ENCODE measurements at places on chromosomes 11 and 22.

DNA sequence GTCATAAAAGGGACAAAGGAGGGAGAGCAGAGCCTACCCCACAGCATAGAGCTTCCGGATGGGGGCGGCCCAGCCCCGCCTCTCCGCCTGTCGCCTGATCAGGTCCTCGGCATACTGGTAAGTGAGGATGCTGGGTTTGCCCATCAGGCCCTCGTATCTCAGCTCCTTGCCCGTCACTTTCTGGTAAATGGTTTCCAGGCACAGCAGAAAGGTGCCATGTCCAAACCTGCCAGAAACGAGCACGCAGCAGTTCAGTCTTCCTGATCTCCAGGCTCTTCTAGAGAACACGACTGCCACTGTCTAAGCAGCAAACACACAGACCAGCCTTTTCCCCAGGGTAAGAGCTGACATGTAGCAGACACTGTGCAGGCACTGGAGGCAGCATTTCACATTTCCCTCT lies 17.4 kb upstream of the TMEM121B start:
- DNase-seq, result no peak

DNA sequence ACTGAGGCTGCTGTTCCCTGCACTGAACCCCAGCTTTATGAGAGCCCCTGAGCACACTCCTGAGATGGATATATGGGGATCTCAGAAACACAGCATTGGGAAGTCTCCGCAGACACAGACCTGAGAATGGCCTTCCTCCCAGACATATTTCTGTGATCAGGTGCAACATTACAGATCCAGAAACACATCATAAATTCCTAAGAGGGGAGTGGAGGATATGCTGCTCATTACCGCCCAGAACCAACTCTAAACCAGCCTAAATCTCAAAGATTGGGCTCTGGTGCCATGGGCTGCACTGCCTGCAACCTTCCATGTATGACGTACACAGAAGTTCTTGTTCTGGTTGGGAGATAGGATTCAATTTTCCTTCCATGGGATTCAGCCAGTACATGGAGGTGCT lies 102.0 kb downstream of the ME3 start:
- no peak for DNase-seq

- no peak for DNase-seq
These were observed 6.0 kb downstream of the KBTBD4 start for GRCh38 chr11:47572715-47573255.

- no peak for DNase-seq
These were observed 104.6 kb upstream of the FGF3 start for GRCh38 chr11:69923641-69924307.

GRCh38 chr22:43482318-43482625 lies 70.5 kb downstream of the MPPED1 start:
- no peak for DNase-seq

DNA sequence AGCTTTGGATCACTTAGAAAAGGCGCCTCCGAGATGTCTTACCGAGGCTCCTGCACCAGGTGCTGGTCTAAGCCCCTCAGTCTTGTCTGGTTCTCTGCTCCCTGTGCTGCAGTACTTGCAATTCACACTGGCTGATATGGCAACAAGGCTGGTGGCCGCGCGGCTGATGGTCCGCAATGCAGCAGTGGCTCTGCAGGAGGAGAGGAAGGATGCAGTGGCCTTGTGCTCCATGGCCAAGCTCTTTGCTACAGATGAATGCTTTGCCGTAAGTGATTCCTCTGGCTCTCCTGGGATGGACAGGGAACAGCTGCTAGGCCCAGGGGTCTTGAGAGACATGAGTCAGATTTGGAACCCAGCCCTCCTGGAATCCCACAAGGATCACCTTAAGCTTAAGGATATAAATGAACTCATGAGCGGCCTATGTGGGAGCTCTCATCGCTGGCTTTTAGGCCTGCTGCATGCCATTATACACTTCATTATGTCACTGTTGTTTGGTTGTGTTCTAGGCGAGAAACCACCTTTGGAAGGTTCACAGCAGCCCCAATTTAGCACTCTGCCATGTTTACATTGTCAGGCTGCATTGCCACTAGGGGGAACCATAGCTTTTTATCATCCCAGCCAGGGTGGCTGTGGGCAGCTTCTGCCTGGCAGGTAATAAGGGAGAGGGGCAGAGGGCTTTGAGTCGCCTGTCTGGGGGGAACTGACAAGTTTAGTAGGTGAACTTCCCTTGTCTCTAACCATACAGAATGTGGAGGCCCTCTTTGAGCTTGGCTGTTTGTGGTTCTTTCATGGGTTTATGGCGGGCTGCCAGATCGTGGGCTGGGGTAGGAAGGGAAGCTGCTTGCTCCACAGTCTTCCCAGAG lies 8.5 kb downstream of the ACAD8 start:
- DNase-seq, result peak; percentile 67

DNA sequence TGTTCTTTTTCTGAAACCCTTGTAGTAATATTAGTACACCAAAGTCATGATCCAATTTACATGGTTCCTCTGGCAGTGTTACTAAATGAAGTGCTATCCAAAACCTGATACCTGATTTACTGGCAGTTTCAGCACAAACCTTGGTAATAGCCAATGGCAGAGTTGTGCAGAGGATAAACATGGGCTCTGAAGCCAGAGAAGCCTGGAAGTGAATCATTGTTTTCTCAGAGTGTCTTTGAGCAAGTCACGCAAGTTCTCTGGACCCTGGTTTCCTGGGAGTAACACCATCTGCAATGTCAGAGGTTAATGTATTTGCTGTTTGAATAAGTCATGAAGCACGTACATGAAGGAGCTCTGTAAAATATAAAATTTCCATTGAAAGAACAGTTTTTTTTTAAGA lies 222.3 kb upstream of the NARS2 start:
- DNase-seq, result no peak

DNA sequence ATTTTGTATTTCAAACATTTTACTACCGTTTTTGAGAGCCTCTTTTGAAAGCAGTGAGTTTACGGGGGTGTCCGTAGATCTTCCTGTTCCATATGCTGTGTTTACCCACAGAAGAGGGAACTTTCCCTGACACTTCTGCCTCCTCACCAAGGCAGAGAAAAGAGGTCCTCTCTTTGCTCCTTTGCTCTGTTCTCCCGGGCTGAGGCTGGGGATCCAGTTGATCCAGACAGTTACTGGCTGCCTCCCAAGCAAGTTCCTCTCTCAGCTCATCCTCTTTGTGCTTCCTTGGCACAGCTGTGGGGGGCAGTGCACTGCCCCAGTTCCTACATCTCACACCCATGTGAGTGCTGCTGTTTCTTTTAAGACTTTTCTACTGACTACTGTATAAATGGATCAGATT lies 813.7 kb downstream of the NTM start:
- DNase-seq, result no peak

- DNase-seq, result no peak
These were observed 447.4 kb downstream of the BRD1 start for GRCh38 chr22:49380095-49380827.

GRCh38 chr22:32311551-32312071 lies 46.1 kb upstream of the RFPL3 start:
- DNase-seq, result no peak

DNA sequence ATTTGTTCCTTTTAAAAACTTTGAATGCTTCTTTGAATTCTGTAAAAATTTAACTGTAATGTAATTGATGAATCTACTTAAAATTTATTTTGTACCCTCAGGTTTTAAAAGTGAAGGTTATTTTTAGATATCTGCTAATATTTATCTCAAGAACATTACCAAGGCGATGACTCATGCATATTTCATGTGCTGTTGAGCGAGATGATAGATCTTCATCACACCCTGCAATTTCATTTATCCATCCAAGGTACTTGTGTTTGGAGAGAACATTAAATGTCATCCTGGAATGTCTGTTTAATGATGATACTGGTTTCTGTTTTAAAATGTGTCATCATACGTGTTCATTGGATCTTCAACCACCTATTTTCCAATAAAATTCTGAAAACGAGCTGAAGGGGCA lies 6.7 kb upstream of the OOSP4A start:
- no peak for DNase-seq

GRCh38 chr22:36816636-36817524 lies at the start of gene PVALB:
Gene PVALB (minus strand): TSS chr22:36817035. CDS start chr22:36817005, 30 bp downstream.
- peak; percentile 59 for DNase-seq

GRCh38 chr22:17949642-17950473 lies 74.5 kb downstream of the MICAL3 start:
- DNase-seq, result no peak

DNA sequence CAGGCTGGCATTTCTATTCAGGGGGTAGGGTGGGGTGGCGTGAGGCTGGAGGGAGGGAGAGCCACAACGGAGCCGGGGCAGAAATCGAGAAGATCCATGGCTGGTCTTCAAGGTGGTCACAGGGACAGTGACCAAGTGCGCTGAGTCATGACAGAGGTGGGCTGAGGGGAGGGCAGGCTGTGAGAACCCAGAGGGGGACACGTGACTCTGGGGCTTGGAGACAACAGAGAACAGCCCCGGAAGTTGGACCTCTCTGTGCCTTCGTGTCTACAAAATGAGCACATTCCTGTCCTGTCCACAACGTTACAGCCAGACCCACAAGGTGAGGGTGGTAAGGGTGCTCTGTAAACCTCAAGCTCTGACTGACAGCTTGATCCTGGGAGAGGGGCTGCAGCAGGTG lies 35.1 kb upstream of the ARFGAP3 start:
- no peak for DNase-seq

DNA sequence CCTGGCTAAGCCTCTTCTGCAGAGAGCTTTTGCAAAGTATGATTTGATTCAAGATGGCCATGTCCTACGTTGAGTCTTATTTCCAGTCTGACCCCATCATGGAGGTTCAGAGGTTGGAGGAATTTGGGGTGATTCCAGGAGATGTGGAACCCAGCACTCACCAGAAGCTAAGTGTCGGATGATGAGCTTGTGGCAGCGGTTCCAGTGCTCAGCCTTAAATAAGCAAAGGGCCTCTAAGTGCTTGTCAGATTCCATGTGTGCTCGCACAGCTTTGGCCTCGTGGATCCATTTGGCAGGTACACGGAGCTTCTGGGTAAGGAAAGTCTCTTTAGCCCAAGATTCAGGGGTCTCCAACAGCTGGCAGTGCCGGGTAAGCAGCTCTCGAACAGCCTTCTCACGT lies 11.9 kb upstream of the CHRNA10 start:
- DNase-seq, result no peak

DNA sequence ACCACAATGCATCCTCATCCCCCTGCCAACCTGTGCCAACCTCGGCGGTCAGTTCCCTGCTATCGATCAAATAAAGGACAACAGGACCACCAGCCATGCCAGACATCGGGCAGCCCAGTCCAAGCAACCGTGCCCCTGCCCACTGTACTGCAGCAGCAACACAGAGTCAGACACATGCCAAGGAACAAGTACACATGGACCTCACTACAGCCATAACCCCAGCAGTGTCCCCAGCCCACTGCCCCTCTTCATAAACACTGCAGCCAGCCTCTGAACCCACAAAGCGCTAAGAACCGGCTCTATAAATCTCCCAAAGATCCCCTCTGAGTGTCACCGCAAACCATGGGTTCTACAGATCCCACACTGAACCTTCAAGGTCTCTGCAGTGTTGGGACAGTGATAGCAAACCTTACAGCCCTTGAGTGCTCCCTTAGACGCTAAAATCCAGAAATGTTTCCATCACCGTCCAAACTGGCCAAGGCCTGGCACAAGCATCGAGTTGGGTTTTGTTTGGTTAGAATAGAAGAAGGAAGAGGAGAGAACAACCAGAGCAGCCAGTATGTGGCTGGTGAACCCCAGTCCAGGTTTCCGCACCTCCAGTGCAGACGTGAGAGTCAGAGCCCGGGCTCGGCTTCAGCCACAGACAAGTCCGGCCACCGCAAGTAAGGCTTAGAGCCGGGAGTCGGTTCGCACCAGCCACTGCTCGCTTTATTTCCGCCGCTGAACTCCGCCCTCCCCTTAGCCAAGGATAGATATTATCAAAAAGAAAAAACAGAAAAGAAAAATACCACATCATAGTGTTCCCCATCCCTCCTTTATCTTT lies 7.9 kb downstream of the PAX6 start:
- DNase-seq, result no peak

- DNase-seq, result peak; percentile 83
These were observed 52.9 kb downstream of the SGSM3 start for GRCh38 chr22:40423310-40423688.

- no peak for DNase-seq
These were observed 133.0 kb downstream of the BRD1 start for GRCh38 chr22:49694462-49695260.

DNA sequence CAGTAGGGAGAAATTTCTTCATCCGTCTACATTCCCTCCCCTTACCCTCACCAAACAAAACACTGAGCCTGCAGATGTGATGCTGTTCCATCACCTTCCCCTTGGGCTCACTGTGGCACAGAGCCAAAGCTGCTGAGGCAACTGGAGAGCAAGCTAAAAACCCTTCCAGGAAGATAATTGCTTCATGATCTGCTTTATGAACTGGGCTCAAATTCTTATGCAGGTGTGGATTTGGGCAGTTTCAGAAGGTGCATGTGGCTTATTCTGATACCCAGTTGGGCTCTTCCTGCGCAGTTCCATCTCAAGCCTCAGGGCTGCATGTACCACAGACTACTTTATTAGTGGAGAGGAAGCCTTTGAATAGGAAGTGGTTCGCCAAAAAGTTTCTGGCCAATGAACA lies 58.3 kb downstream of the AAMDC start:
- peak; percentile 72 for DNase-seq

DNA sequence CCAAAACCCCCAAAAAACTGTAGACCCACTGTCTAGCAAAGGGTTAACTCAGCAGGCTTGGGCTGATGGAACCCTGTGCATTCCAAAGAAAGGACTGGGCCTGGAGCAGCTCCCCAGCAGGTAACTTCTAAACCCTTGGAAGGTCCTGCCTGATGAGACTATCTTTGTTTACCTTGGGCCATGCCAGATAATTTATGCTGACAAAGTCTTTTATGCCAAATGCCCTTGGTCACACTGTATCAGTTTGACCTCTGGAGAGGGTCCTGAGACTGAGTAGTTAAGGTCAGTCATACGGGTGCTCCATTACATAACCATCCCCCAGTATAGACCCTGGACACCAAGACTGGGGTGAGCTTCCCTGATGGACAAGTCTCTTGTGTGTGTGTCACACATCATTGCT lies 21.9 kb upstream of the DNAL4 start:
- DNase-seq, result no peak

GRCh38 chr11:16511116-16512114 lies 155.1 kb upstream of the SOX6 start:
- no peak for DNase-seq

- DNase-seq, result no peak
These were observed 106.7 kb downstream of the MRTFA start for GRCh38 chr22:40529821-40530220.

DNA sequence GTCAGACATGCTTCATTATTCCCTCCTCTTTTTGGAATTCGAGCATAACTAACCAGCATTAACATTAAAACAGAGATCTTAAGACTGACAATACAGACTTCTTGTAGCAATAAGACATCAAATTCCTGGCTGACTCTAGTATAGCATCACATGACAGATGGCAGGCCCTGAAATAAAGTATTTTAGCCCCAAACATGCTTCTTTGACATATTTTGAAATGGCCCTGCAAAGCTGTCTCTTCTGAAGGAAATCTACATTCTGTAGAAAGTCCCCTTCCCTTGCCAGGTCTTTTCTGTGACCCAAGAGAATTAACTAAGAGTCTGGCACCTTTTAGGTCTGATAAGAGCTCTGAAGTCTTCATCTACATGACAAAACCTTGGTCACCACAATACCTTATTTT lies 38.5 kb upstream of the GNAZ start:
- DNase-seq, result no peak

GRCh38 chr22:42758931-42759629 lies 38.4 kb upstream of the A4GALT start:
- no peak for DNase-seq

GRCh38 chr11:1732418-1733008 lies 17.9 kb downstream of the IFITM10 start:
- DNase-seq, result no peak

Measured in tongue (tissue), 3 donors.